ENCODE measurements at places on chromosomes 3 and 15.

DNA sequence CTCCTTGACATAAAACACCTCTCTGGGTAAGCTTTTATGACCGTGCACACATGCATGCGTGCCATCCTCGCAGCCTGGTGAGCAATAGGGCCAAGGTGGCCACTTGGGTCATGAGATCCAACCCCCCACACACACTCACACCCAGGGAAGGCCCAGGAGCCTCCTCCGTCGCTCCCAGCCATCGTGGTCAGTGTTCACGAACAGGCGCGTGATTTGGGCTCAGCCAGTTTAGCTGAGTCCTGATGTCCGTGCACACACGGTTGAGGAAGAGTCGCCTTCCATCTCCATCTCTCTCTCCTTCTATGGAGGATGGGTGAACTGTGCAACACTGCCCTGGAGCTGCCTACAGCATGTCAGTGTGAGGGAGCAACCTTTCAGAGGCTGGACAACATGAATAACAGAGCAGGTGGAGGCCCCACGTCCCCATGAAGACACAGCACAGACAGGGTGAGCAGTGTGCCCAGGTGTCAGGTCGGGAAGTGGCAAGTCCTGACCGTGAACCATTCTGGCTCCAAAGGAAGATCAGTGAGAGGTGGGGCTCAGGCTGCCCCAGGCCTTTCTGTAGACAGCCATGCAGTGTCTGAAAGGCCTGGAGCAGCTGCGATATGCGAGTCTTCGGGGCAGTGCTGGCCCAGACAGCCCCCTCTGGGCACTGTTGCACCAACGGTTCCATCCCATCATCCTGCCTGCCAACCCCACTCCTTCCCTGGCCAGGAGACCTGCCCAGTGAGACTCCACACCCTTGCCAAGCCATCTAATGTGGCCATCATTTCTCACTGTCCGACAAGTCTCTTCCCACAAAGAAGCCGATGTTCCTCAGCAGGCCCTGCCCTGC, 253.4 kb downstream of the OCA2 start:
- DNase-seq, result no peak

- DNase-seq, result no peak
These were observed 103.8 kb upstream of the UBE2E1 start for GRCh38 chr3:23701716-23702597.

GRCh38 chr3:173986861-173987410, 589.4 kb downstream of the NLGN1 start:
- no peak for DNase-seq

- DNase-seq, result no peak
These were observed 14.9 kb downstream of the TMEM43 start for GRCh38 chr3:14139771-14140170.

GRCh38 chr3:52364322-52365035, 48.4 kb downstream of the DNAH1 start:
- no peak for DNase-seq

- no peak for DNase-seq
These were observed 357.8 kb downstream of the TBL1XR1 start for GRCh38 chr3:176839466-176839865.

- no peak for DNase-seq
These were observed 179.3 kb upstream of the LRTM1 start for GRCh38 chr3:55107187-55107586.

GRCh38 chr15:88108477-88108876, 148.1 kb downstream of the NTRK3 start:
- no peak for DNase-seq

- DNase-seq, result no peak
These were observed 12.4 kb downstream of the NDUFB4 start for GRCh38 chr3:120608506-120608905.

DNA sequence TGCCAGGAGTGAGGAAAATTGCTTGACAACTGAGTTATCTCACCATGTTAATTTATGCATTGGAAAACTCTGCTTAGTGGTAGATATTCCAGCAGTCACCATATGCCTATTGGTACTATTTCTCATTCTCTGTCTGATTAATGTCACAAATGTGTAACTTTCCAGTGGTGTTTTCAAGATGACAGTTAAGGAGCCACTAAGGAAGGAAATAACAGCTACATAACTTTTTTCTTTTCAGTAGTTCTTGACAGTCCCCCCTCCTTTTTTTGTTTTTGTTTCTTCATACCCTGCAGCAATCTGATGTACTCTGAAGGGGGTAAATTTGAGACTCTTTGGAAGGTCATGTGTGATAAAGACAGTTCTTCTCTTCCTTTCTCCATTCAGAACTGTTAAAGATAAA, 13.1 kb downstream of the RASA2 start:
- no peak for DNase-seq

DNA sequence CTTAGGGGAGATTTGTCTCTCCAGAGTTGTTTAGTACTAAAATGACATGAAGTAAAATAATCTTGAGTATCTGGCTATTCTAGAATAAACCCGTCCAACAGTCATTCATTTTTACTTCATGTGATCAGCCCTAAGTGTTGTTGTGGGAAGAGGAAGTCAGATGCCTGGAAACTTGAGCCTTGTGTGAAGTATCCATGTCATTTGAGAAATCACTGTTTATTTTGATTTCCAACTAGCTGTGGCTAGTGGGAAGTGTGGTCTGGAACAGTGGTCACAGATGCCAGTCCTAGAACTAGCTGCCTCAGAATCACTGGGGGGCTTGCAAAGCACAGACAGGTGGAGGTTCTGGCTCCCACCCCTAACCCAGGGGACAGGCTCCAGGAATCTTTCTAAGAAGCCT, 77.7 kb upstream of the LIMD1 start:
- peak; percentile 29 for DNase-seq

DNA sequence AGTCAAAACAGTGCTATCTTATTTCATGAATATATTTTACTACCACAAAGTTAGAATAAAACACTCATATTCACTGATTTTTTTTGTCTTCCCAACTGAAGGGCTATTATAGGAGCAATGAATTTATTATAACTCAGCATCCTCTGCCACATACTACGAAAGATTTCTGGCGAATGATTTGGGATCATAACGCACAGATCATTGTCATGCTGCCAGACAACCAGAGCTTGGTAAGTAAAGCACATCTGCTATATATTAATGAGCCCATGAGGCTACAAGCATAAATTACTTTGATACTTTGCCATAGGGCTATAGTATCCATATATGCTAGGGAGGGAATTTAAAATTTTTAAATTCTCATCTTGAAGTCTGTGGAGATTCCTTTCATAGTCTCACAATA, 95.9 kb downstream of the FEZF2 start:
- DNase-seq, result no peak

- DNase-seq, result peak; percentile 59
These were observed 777 bp downstream of the GPR160 start for GRCh38 chr3:170038434-170039110.

GRCh38 chr3:40923143-40923542, 276.2 kb upstream of the CTNNB1 start:
- peak; percentile 71 for DNase-seq

DNA sequence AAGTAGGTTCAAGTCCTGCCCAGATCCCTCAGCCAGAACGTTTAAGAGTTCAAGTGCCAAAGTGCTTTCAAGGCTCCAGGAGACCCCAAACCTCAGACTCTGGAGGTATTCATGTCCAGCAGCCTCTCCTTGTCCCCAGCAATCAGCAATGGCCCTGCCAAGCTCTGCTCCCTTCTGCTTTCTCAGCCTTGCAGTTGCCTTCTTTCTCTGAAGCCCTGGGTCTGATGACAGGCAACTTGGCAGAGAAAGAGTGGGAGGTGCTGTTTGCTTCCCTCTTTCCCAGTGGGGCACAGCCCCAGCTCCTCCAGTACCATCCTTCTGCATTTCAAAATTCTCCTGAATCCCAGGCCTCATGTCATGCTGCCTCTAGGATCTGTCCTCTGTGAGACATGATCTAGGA, 40.2 kb downstream of the ATP2B2 start:
- DNase-seq, result no peak

DNA sequence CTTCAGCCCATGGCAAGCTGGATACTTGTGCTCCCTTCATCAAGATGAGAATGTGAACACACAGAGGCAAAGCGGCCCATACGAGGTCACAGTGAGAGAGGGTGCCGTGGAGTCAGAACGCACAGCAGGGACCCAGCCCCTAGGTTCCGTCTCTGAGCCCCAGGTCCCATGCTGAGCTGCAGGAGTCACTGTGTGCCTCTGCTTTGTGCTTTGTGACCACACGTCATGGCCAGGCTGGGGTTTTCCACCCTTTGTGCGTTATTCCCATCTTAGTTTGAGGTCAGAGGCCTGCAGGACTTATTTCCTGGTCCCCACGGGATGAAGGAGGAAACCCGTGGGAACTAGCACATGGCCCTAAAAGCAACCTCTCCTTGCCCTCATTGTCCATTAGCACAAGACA, 140.3 kb downstream of the TJP1 start:
- DNase-seq, result no peak

DNA sequence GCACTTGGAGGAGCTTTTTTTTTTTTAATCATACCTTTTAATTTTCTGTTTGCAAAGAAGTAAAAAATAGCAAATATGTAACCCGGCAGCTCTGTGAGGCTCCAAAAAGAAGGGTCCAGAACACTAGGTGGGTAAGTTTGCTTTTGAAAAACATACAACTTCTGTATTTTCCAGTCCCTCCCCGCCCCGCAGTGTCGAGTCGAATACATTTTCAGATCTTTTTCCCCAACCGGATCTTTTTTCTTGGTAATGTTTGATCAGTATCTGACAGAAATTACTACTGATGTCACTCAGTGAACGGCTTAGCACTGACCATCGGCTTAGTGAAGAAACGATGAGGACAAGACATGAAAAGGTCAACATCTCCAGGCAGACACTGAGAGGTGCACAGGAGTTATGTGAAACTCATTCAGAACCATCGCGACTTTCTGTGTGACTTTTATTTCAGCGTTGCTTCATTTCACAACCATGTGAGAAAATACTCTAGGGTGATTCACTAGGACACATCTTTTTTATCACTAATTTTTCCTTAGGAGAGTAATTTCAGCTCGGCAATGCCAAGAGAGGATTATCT, 11.0 kb downstream of the ISL2 start:
- no peak for DNase-seq

DNA sequence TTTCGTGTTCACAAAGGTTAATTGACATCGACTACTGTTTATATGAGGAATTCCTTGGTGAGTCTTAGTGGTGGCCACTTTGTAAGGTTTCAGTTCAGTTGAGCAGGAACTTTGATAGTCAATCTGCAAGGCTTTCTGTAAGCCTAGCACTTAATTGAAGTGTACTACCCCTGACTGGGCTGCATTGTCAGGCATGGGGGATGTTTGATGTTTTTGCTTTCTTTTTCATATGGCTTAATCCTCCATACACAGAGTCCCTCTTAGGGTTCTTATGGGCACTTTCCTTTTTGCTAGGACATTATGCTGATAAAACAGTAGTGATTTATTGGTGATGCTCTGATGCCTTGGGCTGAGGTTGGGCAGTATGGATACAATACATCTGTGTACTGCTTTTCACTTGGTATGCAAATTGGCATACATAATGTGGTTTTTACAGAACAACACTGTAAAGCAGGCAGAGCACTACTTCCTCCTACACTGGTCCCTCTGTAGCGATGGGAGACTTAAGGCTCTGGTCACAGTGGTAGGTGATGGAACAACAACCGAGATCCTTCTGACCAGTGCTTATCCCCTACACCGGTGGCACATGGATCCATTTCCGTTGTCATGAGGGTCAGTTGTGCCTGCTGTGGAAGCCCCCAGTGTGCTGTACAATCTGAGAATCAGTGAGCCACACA, 261.0 kb downstream of the MFSD1 start:
- DNase-seq, result no peak

DNA sequence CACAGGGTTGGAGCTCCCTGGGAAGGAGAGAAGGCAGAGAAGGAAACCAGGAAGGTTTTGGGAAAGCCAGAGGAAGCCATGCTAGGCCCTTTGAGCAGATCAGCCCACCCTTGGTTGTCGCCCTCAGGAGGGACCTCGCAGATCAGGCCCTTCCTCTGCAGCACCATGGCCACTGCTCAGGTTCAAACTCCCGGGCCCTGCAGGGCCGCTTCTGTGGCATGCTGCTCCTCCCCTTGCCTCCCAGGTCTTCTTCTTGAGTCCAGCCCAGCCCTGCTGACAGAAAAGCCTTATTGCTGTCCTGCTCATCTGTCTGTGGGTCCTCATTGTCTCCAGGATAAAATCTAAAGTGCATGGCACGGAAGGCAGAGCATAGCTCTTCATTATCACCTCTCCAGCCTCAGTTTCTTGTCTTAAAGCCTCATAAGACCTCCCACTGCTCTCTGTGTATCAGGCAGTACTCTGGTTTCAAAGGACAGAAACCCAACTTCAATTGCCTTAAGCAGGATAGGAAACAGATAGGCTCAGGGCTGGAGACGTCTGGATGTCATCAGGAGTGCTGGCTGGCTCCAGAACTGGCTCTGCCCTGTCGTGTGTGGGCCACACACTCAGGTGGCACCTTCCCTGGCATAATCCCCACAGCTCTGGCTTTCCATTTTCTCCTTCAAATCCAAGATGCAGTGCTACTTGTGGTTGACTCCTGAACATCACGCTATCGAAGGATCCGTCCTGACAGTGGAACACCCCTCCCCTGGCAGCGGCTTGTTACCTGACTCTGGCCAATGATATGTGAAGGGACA, 118.5 kb downstream of the EEFSEC start:
- DNase-seq, result no peak

- DNase-seq, result no peak
These were observed 7.2 kb downstream of the DNASE1L3 start for GRCh38 chr3:58203541-58203940.

DNA sequence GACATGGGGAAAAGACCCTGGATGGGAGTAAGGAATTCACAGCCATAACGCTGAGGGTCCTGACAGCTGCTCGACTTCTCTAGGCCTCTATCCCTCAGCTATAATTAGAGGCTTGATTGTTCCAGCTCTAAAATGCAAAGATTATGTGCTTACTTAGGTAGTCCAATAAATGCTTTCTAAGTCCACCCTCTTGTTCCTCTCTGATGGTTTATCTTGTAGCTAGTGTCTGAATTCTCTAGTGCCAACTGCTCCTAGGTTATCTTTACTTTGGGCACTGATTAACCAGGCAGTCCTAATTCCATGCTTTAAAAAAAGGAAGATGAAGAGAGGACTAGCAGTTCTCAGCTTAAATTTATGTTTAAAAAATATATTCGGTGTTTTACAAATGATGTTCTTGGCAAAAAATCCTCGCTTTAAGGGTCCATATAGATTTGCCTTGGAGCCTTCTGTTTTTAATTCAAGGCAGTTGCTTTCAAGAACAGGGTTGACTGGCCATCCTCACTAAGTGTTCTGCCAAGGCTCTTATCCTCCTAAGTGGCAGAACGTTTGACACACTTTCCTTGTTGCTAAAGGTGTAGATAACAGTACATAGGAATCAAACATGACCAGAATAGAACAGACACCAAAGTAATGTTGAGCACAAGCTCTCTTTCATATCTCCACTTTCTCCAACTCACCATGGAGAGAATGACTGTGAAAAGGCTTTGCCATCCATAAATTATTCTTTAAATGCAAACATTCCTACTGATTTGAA, 60.6 kb downstream of the THRB start:
- DNase-seq, result no peak

DNA sequence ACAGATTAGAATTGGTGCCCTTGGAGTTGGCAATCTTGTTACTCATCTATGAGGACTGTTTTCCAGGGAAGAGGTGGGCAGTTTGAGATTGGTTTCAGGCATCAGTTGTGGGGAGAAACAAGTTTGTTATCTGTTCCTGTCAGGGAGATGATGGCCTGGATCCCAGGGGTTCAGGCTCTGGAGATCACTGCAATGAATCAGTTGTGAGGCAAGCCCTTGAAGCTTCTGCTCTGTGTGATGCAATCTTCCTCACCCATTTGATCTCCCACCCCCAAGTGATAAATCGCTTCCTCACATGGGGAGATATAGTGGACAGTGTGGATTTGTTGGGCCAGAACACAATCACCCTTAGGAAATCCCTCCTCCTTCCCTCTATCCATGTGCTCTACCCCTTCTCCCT, 276.6 kb upstream of the LRTM1 start:
- no peak for DNase-seq

- DNase-seq, result peak; percentile 38
These were observed 41.6 kb downstream of the ABCC5 start for GRCh38 chr3:183975981-183976662.

All from suppressor macrophage treated with lipopolysaccharide for 4 hours (primary cell).